Adrenal gland (tissue), 19 donors: ENCODE measurements at places on chromosomes 1 and 21. TPM values are rescaled to one million over a fixed set of nuclear protein-coding genes. Genes with fewer than 3 reads are reported as not detected.
A peak's percentile ranks its signal among the peaks of the same experiment; 100 is the strongest.

DNA sequence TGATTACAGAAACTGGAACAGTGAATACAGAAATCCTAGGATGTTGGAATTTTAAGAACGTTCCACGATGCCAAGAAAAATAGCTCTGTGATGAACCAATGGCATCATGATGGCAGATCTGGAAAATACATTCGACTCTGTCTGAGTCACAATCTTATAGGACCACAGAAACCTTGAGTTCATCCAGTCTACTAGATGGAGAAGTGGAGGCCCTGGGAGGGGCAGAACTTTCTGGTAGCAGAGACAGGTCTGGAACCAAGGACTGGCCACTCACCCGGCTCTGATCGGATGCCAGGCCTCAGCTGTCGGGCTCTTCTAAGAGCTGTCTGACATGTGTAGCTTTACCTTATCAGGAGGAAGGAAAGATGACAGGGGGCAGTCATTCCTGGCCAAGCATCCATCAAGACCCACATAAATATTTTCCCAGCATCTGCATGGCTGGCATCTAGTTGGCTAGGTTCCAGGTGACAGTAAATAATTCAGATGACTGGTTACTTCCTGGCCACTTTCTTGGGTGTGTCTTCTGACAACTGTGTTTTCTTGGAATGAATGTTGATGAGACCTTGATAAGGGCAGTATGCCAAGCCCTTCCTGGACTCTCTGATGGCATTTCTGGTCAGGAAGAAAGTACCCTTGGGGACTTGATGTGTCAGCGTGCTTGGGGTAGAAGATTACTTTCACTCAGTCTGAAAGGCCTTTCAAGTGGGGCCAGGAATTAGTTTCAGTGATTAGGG, 72.6 kb upstream of the TRABD2B start:
- H3K27ac ChIP-seq: no peak overlapping the region
- DNase-seq: peak; percentile 57
- no peaks in the 10 kb centered on the region for H3K4me1 ChIP-seq
- H3K36me3 ChIP-seq: no peaks in the 10 kb centered on the region
- no peaks in the 10 kb centered on the region for H3K27me3 ChIP-seq

DNA sequence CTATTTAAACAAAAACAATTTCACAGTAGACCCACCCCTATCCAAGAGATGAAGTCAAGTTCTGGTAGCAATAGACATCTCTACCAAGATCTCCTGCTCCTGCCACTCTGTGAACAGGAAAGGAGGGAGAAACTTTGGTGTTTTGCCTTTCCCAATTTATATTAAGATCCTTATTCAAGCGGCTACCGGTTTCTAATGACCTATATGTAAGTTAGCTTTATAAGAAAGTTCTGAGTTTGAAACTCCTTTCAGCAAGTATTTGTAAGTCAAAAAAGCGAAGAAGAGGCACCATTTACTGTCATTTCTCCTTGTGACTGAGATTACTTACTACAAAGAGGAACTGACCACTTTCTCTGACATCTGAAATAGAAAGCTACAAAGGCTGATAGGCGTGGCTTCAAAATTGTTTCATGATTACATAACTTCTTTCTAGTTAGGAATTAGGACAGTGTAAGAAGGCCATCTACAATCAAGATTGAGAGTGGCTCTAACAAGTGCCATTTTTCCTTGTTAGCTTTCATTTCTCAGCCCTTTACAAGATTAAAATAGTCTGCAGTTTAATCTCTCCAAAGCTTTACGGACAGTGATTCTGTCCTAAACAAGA, at the start of gene MNDA:
Gene MNDA, plus strand, starts transcription at position 448 of the 604 bp plus-strand sequence. CDS start 10,803 bp downstream, outside the sequence.
- no peaks in the 10 kb centered on the region for H3K27me3 ChIP-seq
- no peaks in the 10 kb centered on the region for H3K36me3 ChIP-seq
- no peak for DNase-seq
- peak within 1 kb of the TSS; percentile 6 for H3K27ac ChIP-seq
- H3K4me3 ChIP-seq: no peak within 1 kb of the TSS

- no peak overlapping the region for H3K4me3 ChIP-seq
- H3K27ac ChIP-seq: no peak overlapping the region
- H3K36me3 ChIP-seq: no peaks in the 10 kb centered on the region
These were observed 139.0 kb downstream of the RASAL2 start for GRCh38 chr1:178232949-178233348.

GRCh38 chr1:160789702-160790611, 6.0 kb upstream of the LY9 start:
- H3K27me3 ChIP-seq: no peaks in the 10 kb centered on the region
- H3K27ac ChIP-seq: no peak overlapping the region
- no peaks in the 10 kb centered on the region for H3K4me1 ChIP-seq
- DNase-seq: no peak
- no peaks in the 10 kb centered on the region for H3K36me3 ChIP-seq

GRCh38 chr1:43586136-43586731, 55.6 kb downstream of the PTPRF start:
- no peak for DNase-seq
- no peak overlapping the region for H3K4me3 ChIP-seq
- no peaks in the 10 kb centered on the region for H3K4me1 ChIP-seq

DNA sequence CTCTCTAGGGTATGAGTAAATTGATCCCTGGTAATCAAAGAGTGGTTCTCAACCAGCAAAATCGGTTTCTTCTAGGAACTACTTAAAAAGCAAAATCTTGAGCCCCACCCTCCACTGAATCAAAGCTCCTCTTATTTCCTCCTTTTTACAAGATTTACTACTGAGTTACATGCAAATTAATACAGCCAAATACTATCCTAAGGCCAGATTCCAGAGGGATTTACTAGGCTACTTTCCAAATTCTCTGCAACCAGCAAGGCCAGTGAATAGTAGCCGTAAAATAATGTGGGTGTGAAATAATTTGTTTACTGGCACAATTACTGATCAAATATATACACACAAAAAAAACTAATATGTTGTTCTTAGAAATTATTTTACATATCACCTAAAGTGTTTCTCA, 1583.8 kb downstream of the NCAM2 start:
- H3K36me3 ChIP-seq: no peaks in the 10 kb centered on the region
- H3K27me3 ChIP-seq: no peaks in the 10 kb centered on the region
- no peak overlapping the region for H3K4me3 ChIP-seq
- H3K27ac ChIP-seq: no peak overlapping the region
- no peak for DNase-seq

DNA sequence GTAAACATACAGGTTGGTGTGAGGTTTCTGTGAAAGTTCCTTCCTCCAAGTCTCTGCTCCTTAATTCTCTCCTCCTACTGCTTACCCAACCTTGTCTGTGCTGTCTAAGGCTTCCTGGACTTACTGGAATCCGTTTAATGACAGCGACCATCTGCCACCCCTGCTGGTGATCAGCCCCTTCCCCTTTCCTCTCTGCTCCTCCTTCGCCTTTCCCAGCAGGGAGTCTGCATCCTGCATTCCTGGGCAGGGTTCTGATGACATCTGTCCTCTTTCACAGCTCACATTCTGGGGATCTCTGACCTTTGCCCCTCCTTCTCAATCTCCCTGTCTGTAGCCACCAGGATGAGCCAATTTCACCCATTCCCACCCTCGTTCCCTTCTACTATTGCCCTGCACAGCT, 66.5 kb downstream of the KIRREL1 start:
- no peak overlapping the region for H3K4me3 ChIP-seq
- no peaks in the 10 kb centered on the region for H3K27me3 ChIP-seq
- no peaks in the 10 kb centered on the region for H3K36me3 ChIP-seq
- H3K27ac ChIP-seq: peak overlapping the region; percentile 26
- no peaks in the 10 kb centered on the region for H3K4me1 ChIP-seq
- DNase-seq: no peak

- DNase-seq: no peak
- H3K36me3 ChIP-seq: no peaks in the 10 kb centered on the region
- H3K27me3 ChIP-seq: no peaks in the 10 kb centered on the region
These were observed 18.5 kb downstream of the OR2T1 start for GRCh38 chr1:248421384-248421783.

GRCh38 chr1:47474278-47475193, 36.7 kb downstream of the FOXD2 start:
- no peak overlapping the region for H3K27ac ChIP-seq
- no peak overlapping the region for H3K4me3 ChIP-seq
- H3K27me3 ChIP-seq: no peaks in the 10 kb centered on the region
- H3K36me3 ChIP-seq: no peaks in the 10 kb centered on the region

DNA sequence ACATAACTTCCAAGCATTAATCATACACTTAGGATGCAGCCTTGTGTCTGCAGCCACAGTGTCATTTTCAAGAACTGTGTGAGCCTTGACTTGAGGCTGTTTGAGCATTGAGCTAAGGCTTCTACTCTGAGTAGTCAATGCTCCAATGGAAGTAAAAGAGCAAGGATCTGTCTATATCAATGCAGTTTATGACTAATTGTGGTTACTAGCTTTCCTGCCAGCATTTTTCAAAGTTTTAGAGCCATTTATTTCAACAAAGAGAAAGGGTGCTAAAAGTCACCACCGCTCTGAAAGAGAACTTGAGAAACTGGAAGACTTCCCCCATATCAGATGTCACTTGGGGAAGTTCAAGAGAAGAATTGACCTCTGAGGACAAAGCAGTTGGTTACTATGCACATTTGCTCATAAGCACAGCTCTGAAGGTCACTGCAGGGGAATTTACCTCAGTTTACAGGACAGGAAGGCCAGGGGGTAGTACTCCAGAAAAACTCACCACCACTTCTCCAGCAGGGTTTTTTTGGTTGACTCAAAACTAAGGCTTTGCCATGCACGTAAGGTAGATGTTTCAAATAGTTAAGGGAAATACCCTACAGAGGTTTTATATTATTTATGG, 24.5 kb upstream of the RGS1 start:
- no peaks in the 10 kb centered on the region for H3K27me3 ChIP-seq
- no peak for DNase-seq
- no peak overlapping the region for H3K27ac ChIP-seq
- no peak overlapping the region for H3K4me3 ChIP-seq
- no peaks in the 10 kb centered on the region for H3K36me3 ChIP-seq

- no peak overlapping the region for H3K27ac ChIP-seq
- no peaks in the 10 kb centered on the region for H3K27me3 ChIP-seq
- no peak for DNase-seq
These were observed 63.3 kb downstream of the LRRC40 start for GRCh38 chr1:70142075-70142474.

DNA sequence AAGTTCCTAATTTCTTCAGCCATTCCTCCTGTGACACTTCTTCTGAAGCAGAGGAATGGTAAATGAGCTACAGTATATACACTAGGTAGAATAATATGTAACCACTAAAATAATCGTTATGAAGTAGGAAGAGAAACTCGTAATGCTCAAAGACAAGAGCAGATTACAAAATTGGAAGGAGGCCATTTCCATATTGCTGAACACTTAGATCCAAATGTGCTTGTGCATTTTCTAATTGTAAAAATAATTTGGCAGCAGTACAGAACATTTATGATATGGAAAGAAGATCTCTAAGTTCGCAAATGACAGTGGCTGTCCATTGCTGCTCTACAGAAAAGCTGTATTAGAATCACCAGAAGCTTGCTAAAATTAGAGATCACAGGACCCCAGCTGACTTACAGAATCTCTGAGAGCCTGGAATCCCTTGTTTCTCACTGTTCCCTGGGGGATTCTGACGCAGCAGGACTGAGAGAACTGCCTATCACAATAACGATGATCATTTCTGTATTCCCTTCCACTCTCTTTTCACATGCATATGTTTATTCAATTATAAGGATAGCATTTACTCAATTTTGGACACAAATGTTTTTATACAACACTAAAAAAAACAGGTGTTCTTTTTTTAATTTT, 242.1 kb downstream of the OMA1 start:
- DNase-seq: no peak
- H3K36me3 ChIP-seq: no peaks in the 10 kb centered on the region
- H3K27ac ChIP-seq: no peak overlapping the region
- no peaks in the 10 kb centered on the region for H3K27me3 ChIP-seq
- H3K4me3 ChIP-seq: no peak overlapping the region

- no peak for DNase-seq
- H3K4me1 ChIP-seq: no peaks in the 10 kb centered on the region
- H3K27me3 ChIP-seq: no peaks in the 10 kb centered on the region
- no peaks in the 10 kb centered on the region for H3K36me3 ChIP-seq
These were observed 127.8 kb upstream of the ESRRG start for GRCh38 chr1:216851073-216851472.

- no peak overlapping the region for H3K4me3 ChIP-seq
- peaks cover 55% of the 10 kb centered on the region for H3K4me1 ChIP-seq
- no peaks in the 10 kb centered on the region for H3K36me3 ChIP-seq
- no peak overlapping the region for H3K27ac ChIP-seq
- no peak for DNase-seq
- no peaks in the 10 kb centered on the region for H3K27me3 ChIP-seq
These were observed 11.9 kb downstream of the ECE1 start for GRCh38 chr1:21278208-21278859.

The OVAAL gene
- not detected for total RNA-seq

The CAMSAP2 gene
- 40.0 TPM for total RNA-seq

The KRTAP11-1 gene
- not detected for total RNA-seq

The AXDND1 gene
- total RNA-seq: 1.2 TPM

The PADI2 gene
- total RNA-seq: 0.69 TPM

The CD160 gene
- not detected for total RNA-seq

The EDARADD gene
- 0.27 TPM for total RNA-seq

The TRIM17 gene
- 3.8 TPM for total RNA-seq

The GUK1 gene
- 252 TPM for total RNA-seq
